MG63 (cell line): ENCODE measurements at places on chromosomes 16 and 17. TPM values are rescaled to one million over a fixed set of nuclear protein-coding genes. Genes with fewer than 3 reads are reported as not detected.

Gene SMPD3
- not detected in 2 replicates for total RNA-seq

Gene PIRT
- not detected in 2 replicates for total RNA-seq

Gene JUP
- 6.4 and 10.5 TPM in 2 replicates for total RNA-seq

Gene ST6GALNAC2
- 0.15 and 0.30 TPM in 2 replicates for total RNA-seq

Gene KRTAP2-3
- 0.33 TPM in 1 of 2 replicates, not detected in the other for total RNA-seq

Gene TNFRSF17
- not detected in 2 replicates for total RNA-seq

Gene UTS2R
- total RNA-seq: not detected in 2 replicates

Gene SLC38A8
- total RNA-seq: not detected in 2 replicates

Gene SLC35G6
- not detected in 2 replicates for total RNA-seq

Gene RSL1D1
- total RNA-seq: 346 and 797 TPM in 2 replicates

Gene DNAH9
- not detected in 2 replicates for total RNA-seq

Gene ABCC11
- total RNA-seq: not detected in 2 replicates

- DNase-seq: no peak
Observed at GRCh38 chr17:18324140-18325050, 9.3 kb downstream of the SMCR8 start.

DNA sequence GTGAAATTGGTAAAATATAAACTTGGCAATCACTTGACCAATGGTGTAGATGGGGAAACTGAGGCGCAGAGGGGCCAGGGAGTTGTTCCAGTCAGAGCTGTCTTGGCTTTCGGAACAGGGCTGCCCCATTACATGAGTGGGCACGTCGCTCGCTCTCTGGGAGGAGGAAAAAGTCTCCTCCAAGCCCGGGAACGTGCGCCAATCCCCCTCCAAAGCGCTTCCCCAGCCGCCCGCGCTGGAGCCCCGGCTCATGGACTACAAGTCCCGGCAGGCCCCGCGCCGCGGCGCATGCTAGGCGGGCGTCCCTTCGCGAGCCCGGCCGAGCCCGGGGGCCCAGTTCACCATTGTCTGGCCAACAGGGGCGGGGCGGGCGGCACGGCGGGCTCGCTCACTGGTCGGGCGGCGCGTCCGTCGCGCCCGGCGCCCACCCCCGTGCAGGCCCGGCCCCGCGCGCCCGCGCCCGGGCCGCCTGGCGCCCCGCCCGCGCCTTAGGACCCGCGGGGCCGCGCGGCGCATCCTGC lies at the start of gene LLGL1:
Gene LLGL1, plus strand, starts transcription at position 515 of the 521 bp plus-strand sequence. CDS start 48 bp downstream, outside the sequence.
- peak; percentile 92 for DNase-seq

- peak; percentile 56 for DNase-seq
Observed at GRCh38 chr16:66549284-66550131, at the start of gene TK2. TK2 (minus strand) TSS chr16:66550122; CDS start chr16:66550061, 61 bp downstream.

DNA sequence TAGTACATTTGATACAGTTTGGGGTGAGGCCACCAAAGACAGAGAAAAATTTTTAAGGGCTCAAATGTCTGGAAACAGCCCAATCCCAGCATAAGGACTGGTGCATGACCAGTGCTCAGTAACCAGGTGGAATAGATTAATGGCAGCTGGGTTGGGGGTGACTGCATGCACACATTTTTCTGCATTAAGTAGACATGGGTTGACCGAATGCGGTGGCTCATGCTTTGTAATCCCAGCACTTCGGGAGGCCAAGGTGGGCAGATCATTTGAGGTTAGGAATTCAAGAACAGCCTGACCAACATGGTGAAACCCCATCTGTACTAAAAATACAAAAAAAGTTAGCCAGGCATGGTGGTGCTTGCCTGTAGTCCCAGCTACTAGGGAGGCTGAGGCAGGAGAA lies 121.1 kb upstream of the HSBP1 start:
- no peak for DNase-seq

GRCh38 chr17:83083368-83084201 lies 4.2 kb downstream of the METRNL start:
- DNase-seq: peak; percentile 94

GRCh38 chr16:88355093-88355388 lies 27.7 kb upstream of the ZNF469 start:
- no peak for DNase-seq

GRCh38 chr16:48203974-48204824 lies 39.9 kb upstream of the LONP2 start:
- DNase-seq: no peak

DNA sequence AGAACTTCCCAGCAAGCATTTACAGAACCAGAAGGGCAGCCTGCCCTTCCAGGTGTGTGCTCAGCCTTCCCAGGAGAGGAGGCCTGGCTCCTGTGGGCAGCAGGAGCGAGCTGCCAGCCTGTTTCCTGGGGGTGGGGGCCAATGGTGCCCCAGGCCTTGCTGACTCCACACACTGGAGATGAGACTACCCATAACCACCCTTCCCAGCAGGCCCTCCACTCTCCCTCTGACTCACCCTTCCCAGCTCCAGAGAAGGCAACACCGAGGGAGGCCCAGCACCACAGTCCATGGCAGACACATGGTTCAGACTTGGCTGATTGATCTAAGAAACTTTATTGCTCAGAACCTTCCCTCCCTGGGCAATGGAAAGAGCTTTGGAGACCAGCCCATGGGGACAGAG lies 1.8 kb upstream of the PRSS53 start:
- DNase-seq: peak; percentile 79

GRCh38 chr16:71373073-71373472 lies 14.6 kb downstream of the CALB2 start:
- peak; percentile 63 for DNase-seq

DNA sequence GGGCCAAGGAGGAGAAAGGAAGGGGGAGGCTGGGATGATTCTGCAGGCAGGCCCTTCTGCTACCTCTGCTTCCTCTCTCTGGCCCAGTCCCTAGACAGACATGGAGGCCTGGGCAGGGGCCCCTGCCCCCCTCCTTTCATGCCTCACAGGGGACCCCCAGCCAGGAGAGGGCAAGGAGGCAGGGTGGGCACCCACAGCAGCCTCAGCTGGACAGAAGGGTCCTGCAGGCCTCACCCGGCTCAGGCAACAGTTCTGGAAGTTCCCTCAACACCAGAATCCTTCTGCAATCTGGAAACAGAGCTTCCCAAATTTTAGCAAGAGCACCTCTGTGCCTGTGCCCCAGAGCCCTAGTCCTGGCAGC lies 8.7 kb downstream of the ARHGAP27 start:
- DNase-seq: no peak

DNA sequence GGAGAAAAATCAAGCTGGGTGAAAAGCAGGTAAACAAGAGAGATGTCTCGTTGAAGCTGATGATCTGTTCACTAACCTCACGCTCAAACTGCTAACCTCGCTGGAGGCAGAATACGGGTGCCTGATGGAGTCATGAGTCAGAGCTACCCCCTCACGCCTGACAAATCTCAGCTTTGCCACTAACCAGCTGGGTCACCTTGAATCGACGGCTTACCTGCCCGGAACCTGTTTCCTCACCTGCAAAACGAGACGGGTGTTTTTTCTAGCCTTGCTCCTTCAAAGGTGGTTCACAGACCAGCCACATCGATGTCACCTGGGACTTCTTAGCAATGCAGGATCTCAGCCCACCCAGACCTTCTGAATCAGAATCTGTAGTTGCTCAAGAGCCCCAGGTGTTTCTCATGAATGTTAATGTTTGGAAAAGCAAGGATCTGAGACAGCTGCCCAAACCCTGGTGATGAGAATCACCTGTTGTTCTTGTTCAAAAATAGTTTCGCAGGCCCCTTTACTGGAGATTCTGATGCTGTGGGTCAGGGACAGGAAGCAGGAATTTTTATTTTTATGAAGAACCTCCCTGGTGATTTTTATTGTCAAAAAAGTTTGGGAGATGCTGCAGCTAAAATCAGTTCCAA lies 56.9 kb downstream of the MARCHF10 start:
- no peak for DNase-seq

DNA sequence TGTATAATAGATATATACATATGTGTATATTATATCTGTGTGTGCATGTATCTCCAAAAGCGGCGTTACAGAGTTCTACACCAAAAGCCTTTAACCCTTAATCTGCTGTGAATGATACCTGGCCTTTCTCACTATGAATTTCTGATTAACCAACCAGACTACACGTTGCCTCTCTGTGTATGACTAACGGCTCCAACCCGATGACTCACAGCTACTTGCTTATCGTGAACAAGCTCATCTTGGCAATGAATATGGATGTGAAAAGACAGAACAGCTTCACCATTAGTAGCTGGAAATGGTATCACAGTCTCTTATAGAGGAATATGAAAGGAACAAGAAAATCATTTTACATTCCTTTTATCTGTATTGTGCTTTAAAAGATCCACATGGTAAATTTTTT lies 23.8 kb upstream of the ARHGAP44 start:
- peak; percentile 85 for DNase-seq

- DNase-seq: no peak
Observed at GRCh38 chr17:57985675-57985974, 2.4 kb downstream of the VEZF1 start.

DNA sequence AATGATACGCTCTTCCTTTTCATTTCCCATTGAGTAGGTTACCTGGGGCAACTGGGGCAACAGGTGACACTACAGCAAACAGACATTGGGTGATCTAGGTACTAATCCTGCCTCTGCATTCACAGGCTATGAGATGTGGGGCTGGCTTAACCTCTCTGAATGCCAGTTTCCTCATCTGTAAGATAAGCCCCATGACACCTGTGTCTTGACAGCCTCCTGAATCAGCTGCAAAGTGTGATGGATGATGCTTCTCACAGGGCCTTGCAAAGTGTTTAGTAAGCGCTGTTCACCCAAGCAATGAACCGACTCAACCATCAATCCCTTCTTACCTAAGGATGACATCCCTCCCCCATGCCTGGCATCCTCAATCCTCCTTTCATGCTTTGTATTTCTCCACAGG lies 322.8 kb downstream of the XYLT1 start:
- no peak for DNase-seq

- DNase-seq: peak; percentile 50
Observed at GRCh38 chr17:29807520-29808361, 122.3 kb downstream of the SSH2 start.

GRCh38 chr17:67200727-67201301 lies 44.2 kb downstream of the HELZ start:
- no peak for DNase-seq

DNA sequence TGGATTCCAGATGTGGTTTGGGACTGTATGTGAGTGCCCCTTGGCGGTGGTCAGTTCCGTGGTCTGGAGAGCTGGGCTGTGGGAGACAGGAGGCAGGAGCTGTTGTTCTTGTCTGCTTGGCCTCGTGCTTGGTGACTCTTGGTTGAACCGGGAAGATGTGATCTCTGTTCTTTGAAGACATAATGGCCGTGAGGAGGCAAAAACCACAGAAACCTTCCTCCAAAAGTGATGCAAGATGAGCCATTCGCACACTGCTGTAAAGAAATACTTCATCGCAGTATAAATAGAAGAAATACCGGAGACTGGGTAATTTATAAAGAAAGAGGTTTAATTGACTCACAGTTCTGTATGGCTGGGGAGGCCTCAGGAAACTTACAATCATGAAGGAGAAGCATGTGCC lies 128.8 kb downstream of the RAP1GAP2 start:
- DNase-seq: no peak

GRCh38 chr17:77905266-77905665 lies 53.2 kb upstream of the TNRC6C start:
- DNase-seq: no peak

GRCh38 chr16:23420011-23420410 lies 33.0 kb downstream of the COG7 start:
- DNase-seq: no peak

GRCh38 chr17:81831563-81831956 lies 1.5 kb downstream of the MCRIP1 start:
- no peak for DNase-seq

DNA sequence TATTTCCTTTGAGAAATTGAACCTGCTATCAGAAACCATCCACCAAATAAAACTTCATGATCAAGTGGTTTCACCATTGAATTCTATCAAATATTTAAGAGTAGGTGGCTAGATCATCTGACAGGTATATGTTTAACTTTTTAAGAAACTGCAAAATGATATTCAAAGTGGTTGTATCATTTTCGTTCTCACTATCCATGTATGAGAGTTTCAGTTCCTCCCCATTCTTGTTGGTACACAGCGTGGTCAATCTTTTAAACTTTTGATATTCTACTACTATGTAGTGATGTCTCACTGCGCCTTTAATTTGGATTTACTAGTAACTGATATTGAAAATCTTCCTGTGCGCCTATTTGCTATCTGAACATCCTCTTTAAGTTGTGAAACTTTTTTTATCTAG lies 163.7 kb downstream of the CYB561 start:
- no peak for DNase-seq

- DNase-seq: no peak
Observed at GRCh38 chr16:3578121-3578520, 918 bp upstream of the NLRC3 start.

- DNase-seq: no peak
Observed at GRCh38 chr17:27928587-27928986, 35.4 kb upstream of the LYRM9 start.
